ENCODE measurements at places on chromosomes 12 and 14. TPM values are rescaled to one million over a fixed set of nuclear protein-coding genes. Genes with fewer than 3 reads are reported as not detected.

REP15 gene
- 1.2 TPM for total RNA-seq

POTEM gene
- not detected for total RNA-seq

RFLNA gene
- 1.5 TPM for total RNA-seq

SYCP3 gene
- not detected for total RNA-seq

AQP5 gene
- total RNA-seq = 8.0 TPM

ASB2 gene
- total RNA-seq = not detected
